Activated CD4-positive, alpha-beta T cell treated with anti-CD3 and anti-CD28 coated beads, Interleukin-2, amount 10 ng/mL, durations not matched to agents 24 days and 14 days (primary cell): ENCODE measurements at places on chromosomes 6 and 20. TPM values are rescaled to one million over a fixed set of nuclear protein-coding genes. Genes with fewer than 3 reads are reported as not detected.

- DNase-seq: no peak
- no peak overlapping the region for H3K4me3 ChIP-seq
- H3K27me3 ChIP-seq: no peaks in the 10 kb centered on the region
- no peaks in the 10 kb centered on the region for H3K4me1 ChIP-seq
These were observed 164.2 kb downstream of the ADAT2 start for GRCh38 chr6:143286251-143286795.

DNA sequence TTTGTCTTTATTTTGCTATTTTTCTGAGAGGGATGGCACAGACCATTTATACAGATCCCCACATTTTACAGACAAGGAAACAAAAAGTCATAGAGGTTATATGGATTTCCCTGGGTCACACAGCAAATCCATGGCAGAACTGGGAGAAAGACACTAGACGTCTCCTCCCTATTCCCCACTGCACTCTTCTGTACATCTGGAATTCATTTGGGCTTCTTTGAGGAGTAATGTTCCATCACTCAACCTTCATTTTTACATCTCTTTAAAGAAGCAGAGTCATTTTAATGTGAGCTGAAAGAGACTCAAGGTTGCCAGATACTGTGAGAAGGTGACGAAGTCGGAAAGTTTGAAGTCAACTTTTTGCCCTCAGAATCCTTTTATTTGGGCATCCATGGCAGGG, 207.3 kb downstream of the OTOR start:
- no peaks in the 10 kb centered on the region for H3K4me1 ChIP-seq
- no peak for DNase-seq
- H3K36me3 ChIP-seq: no peaks in the 10 kb centered on the region
- H3K27ac ChIP-seq: no peak overlapping the region

DNA sequence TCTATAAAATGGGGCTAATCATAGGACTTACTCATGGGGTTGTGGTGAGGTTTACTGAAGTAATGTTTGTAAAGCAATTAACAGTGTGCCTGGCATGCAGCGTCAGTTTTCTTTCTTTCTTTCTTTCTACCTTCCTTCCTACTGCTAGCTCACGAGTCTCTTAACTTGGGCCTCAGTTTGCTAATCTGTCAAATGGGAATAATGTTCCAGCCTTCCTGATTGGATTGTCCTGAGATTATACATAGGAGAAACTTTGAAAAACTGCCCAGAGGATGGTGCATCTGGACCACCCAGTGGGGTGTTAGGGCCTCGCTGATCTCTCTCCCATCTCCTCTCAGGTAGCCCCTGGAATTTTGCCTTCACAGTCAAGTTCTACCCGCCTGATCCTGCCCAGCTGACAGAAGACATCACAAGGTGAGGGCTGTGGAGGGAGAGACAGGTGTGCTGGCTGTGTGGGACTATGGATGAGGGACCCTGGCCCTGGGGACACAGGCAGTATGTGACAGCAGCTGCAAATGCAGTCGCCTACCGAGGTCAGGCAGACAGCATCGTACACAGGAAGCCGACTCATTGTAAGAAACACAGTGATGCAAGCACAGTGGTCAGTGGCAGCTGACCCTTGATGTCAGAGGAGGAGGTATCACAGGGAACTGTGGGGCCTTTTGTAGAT, 27.5 kb downstream of the EPB41L1 start:
- no peak overlapping the region for H3K4me3 ChIP-seq
- H3K4me1 ChIP-seq: no peaks in the 10 kb centered on the region
- H3K27me3 ChIP-seq: no peaks in the 10 kb centered on the region

- H3K4me1 ChIP-seq: peaks cover 35% of the 10 kb centered on the region
- H3K27ac ChIP-seq: no peak overlapping the region
- no peak for DNase-seq
- peaks cover 4% of the 10 kb centered on the region for H3K36me3 ChIP-seq
These were observed 138.0 kb downstream of the MAP3K7 start for GRCh38 chr6:90448836-90449235.

DNA sequence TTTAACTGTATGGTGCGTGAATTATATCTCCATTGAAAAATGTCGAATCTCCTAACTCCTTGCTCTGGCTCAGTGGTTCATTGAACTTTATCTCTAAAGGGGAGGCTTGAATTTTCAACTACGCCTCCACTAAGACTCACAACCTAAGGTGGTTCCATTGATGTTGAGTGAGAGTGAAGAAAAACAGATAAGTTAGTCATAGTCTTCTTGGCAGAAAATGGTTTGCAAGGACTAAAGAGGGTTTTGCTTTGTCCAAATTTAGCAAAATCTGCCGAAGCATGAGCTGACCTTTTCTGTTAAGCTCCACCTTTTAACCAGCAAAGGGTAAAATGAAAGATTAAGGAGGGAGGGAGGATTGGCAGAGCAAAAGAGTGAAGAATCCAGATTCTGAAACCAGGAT, 290.2 kb upstream of the SPTLC3 start:
- no peak overlapping the region for H3K4me3 ChIP-seq
- no peak overlapping the region for H3K27ac ChIP-seq
- H3K36me3 ChIP-seq: no peaks in the 10 kb centered on the region
- H3K27me3 ChIP-seq: no peaks in the 10 kb centered on the region
- H3K4me1 ChIP-seq: no peaks in the 10 kb centered on the region
- DNase-seq: no peak

GRCh38 chr6:141780296-141780695, 352.4 kb upstream of the GJE1 start:
- no peaks in the 10 kb centered on the region for H3K27me3 ChIP-seq
- no peak overlapping the region for H3K4me3 ChIP-seq
- DNase-seq: no peak
- H3K36me3 ChIP-seq: no peaks in the 10 kb centered on the region
- no peaks in the 10 kb centered on the region for H3K4me1 ChIP-seq

DNA sequence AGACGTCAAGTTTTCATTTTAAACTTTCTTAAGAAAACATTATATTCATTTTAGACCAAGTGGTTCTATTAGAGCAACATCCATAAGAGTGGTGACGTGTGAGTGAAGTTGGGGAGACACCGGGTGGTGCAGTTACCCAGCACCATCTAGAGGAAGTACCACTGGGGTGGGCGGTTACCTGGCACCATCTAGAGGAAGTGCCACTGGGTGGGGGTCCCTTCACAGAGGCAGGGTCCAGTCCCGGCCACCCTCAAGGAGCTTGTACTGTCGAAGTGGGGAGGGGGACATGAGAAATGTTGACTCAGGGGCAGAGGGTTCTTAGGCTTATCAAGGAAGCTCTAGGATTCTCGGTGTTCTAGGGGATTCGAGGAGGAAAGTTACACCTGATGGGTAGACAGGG, 26.2 kb downstream of the PHACTR3 start:
- H3K27me3 ChIP-seq: no peaks in the 10 kb centered on the region
- H3K27ac ChIP-seq: no peak overlapping the region
- DNase-seq: no peak
- no peaks in the 10 kb centered on the region for H3K36me3 ChIP-seq
- no peaks in the 10 kb centered on the region for H3K4me1 ChIP-seq

GRCh38 chr6:55953335-55953734, 77.9 kb upstream of the BMP5 start:
- H3K36me3 ChIP-seq: no peaks in the 10 kb centered on the region
- H3K4me3 ChIP-seq: no peak overlapping the region
- no peaks in the 10 kb centered on the region for H3K4me1 ChIP-seq
- H3K27ac ChIP-seq: no peak overlapping the region
- DNase-seq: no peak

- DNase-seq: no peak
- peaks cover 18% of the 10 kb centered on the region for H3K4me1 ChIP-seq
- peaks cover 28% of the 10 kb centered on the region for H3K36me3 ChIP-seq
These were observed 41.4 kb downstream of the KIZ start for GRCh38 chr20:21167261-21167660.

GRCh38 chr20:17939622-17940223, 28.9 kb downstream of the SNX5 start:
- H3K27me3 ChIP-seq: no peaks in the 10 kb centered on the region
- peak overlapping the region; percentile 58 for H3K27ac ChIP-seq
- no peak overlapping the region for H3K4me3 ChIP-seq
- H3K36me3 ChIP-seq: peaks cover 45% of the 10 kb centered on the region
- no peak for DNase-seq
- H3K4me1 ChIP-seq: peaks cover 25% of the 10 kb centered on the region

DNA sequence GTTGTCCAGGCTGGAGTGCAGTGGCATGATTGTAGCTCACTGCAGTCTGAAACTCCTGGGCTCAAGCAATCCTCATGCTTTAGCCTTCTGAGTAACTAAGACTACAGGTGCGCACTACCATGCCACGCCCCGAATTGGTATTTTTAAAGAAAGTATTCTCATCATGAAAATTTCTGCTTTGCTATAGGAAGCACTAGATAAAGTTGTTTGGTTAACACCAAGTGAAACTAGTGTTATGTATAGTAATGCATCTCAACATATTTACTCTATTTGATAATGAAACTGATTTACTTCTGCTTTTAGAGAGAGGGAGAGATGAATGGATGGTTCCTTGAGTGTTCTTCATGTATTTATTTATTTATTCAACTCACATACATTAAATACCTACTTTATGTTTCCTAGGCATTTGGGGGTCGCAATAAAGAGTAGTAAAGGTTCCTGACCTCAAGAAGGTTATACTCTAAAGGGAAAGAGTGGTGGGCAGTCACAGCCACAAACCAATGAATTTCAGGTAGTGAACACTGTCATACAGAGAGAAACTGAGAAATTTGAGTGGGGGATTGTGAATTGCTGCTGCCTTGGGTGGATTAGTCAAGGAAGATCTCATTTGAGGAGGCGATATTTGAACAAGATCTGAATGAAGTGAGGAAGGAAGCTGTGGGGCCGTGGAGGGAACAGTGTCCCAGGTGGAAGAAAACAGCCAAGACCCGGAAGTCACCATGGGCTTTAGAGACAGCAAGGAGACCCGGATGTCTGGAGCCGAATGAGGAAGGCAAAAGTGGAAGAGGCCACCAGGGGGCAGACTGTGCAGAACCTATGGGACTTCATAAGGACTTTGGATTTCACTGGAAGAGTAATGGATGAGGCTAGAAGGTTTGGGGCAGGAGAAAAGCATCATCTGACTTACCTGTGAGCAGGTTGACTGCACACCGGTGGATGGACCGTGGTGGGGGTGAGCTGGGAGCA, 185.6 kb downstream of the TSHZ2 start:
- peak overlapping the region; percentile 46 for H3K27ac ChIP-seq
- peak; percentile 70 for DNase-seq
- H3K36me3 ChIP-seq: peaks cover 11% of the 10 kb centered on the region
- no peak overlapping the region for H3K4me3 ChIP-seq
- H3K4me1 ChIP-seq: peaks cover 40% of the 10 kb centered on the region

GRCh38 chr6:125528621-125529041, 220.8 kb upstream of the HEY2 start:
- no peaks in the 10 kb centered on the region for H3K36me3 ChIP-seq
- H3K4me1 ChIP-seq: peaks cover 5% of the 10 kb centered on the region
- H3K4me3 ChIP-seq: no peak overlapping the region

GRCh38 chr6:145631374-145631773, 103.9 kb downstream of the EPM2A start:
- H3K36me3 ChIP-seq: no peaks in the 10 kb centered on the region
- H3K27me3 ChIP-seq: no peaks in the 10 kb centered on the region
- no peak overlapping the region for H3K4me3 ChIP-seq
- H3K27ac ChIP-seq: no peak overlapping the region
- H3K4me1 ChIP-seq: no peaks in the 10 kb centered on the region

DNA sequence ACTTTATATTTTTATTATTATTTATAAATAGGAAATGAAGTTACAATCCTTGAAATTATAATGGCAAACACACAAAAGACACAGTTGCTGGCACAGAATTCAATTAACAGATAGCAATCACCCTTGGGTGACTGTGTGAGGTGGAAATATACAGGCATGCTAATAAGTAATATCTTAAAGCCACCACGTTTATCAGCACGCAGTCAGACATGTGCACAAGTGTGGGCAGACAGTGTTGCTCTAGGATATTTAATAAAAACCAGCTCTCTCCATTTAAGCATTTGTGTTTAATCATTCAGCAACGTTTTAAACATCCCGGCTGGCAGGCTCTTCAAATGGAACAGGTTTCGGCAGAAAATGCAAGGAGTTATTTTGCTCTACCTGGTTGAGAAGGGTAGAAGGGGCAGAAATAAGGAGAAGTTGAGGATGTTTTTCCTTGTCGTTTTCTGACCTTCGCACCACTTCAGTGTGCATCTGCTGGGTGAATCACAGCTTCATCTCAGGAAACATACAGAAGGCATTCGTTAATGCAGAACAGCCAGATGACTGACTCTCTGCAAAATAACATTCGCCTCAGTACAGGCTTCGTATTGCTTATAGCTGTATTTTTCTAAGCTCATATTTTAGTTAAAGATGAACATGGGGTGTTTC, 585.1 kb downstream of the QKI start:
- DNase-seq: no peak
- H3K27me3 ChIP-seq: no peaks in the 10 kb centered on the region
- no peaks in the 10 kb centered on the region for H3K36me3 ChIP-seq
- H3K4me1 ChIP-seq: no peaks in the 10 kb centered on the region
- H3K4me3 ChIP-seq: no peak overlapping the region

DNA sequence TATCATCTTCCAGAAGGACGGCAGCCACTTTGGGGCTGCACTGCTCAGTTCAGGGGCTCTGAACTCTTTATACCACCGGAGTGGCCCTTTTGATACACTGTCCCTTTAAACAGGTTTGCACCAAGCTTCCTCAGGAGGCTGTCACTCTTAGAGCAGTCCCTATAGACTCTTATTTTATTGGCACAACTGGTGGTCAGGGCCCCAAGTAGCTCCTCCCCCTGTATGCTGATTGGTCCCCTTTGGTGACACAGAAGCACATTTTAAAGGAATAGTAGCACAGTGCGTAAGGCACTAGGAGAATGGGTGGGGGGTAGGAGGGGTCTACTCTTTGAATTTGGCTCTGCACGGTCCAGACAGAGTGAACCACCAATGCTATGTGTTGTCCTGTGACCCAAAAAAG, 122.6 kb upstream of the MLN start:
- no peak overlapping the region for H3K4me3 ChIP-seq
- no peaks in the 10 kb centered on the region for H3K4me1 ChIP-seq
- H3K27me3 ChIP-seq: peaks cover 6% of the 10 kb centered on the region
- H3K27ac ChIP-seq: no peak overlapping the region
- H3K36me3 ChIP-seq: no peaks in the 10 kb centered on the region

- no peak for DNase-seq
- no peak overlapping the region for H3K27ac ChIP-seq
- peaks cover 8% of the 10 kb centered on the region for H3K36me3 ChIP-seq
- peaks cover 49% of the 10 kb centered on the region for H3K27me3 ChIP-seq
- H3K4me1 ChIP-seq: peaks cover 10% of the 10 kb centered on the region
These were observed 13.1 kb downstream of the NTSR1 start for GRCh38 chr20:62721511-62722370.

GRCh38 chr6:11854408-11855165, 76.0 kb upstream of the ADTRP start:
- H3K36me3 ChIP-seq: no peaks in the 10 kb centered on the region
- H3K27me3 ChIP-seq: no peaks in the 10 kb centered on the region
- peaks cover 3% of the 10 kb centered on the region for H3K4me1 ChIP-seq
- DNase-seq: no peak
- H3K27ac ChIP-seq: no peak overlapping the region

GRCh38 chr20:642398-643174, 10.4 kb downstream of the SRXN1 start:
- peaks cover 12% of the 10 kb centered on the region for H3K36me3 ChIP-seq
- H3K4me1 ChIP-seq: peaks cover 11% of the 10 kb centered on the region
- H3K4me3 ChIP-seq: no peak overlapping the region
- H3K27ac ChIP-seq: no peak overlapping the region
- no peak for DNase-seq

RGL2 gene
- total RNA-seq: 27.3 and 28.4 TPM in 2 replicates

CD83 gene
- 80.2 and 84.8 TPM in 2 replicates for total RNA-seq

SYNE1 gene
- 10.0 and 14.9 TPM in 2 replicates for total RNA-seq

REV3L gene
- total RNA-seq: 14.0 and 20.8 TPM in 2 replicates

MAP7 gene
- total RNA-seq: 1.0 and 1.1 TPM in 2 replicates

JPH2 gene
- total RNA-seq: 0.05 TPM in 1 of 2 replicates, not detected in the other

HUS1B gene
- 2.1 and 3.3 TPM in 2 replicates for total RNA-seq
